Breast epithelium (tissue), 4 donors: ENCODE measurements at places on chromosomes 1 and 21. TPM values are rescaled to one million over a fixed set of nuclear protein-coding genes. Genes with fewer than 3 reads are reported as not detected.

Gene EIF2D
- 68.6 TPM for total RNA-seq

Gene KRTAP12-4
- not detected for total RNA-seq

Gene B3GALT2
- 0.32 TPM for total RNA-seq

Gene CYP4X1
- 32.6 TPM for total RNA-seq

Gene CASZ1
- total RNA-seq: 39.1 TPM

Gene GOLT1A
- 4.6 TPM for total RNA-seq

Gene SH2D1B
- 0.33 TPM for total RNA-seq

Gene KRTAP21-2
- total RNA-seq: not detected

Gene MCOLN3
- 2.9 TPM for total RNA-seq

Gene CRP
- not detected for total RNA-seq

Gene BEST4
- not detected for total RNA-seq

Gene CACNA1S
- not detected for total RNA-seq

Gene PGLYRP3
- not detected for total RNA-seq

Gene BCL2L15
- 0.48 TPM for total RNA-seq

Gene FCGR3A
- 12.9 TPM for total RNA-seq

Gene PRAMEF4
- not detected for total RNA-seq

Gene LIN28A
- total RNA-seq: not detected

Gene ARTN
- total RNA-seq: 1.8 TPM

Gene ALX3
- 0.66 TPM for total RNA-seq

Gene PRAMEF13
- not detected for total RNA-seq

Gene ACOT11
- 1.8 TPM for total RNA-seq

Gene EDN2
- total RNA-seq: 2.3 TPM

Gene UQCRHL
- total RNA-seq: 1.2 TPM

Gene CCDC30
- 15.4 TPM for total RNA-seq

Gene FMN2
- total RNA-seq: 4.2 TPM

Gene CDC7
- 4.9 TPM for total RNA-seq

Gene HFM1
- total RNA-seq: 4.6 TPM

Gene VSIG8
- 0.15 TPM for total RNA-seq

Gene ZNF593OS
- total RNA-seq: not detected

Gene DYNLT4
- total RNA-seq: 0.80 TPM

Gene PLA2G2F
- not detected for total RNA-seq

Gene GJA9
- not detected for total RNA-seq

Gene ACTL8
- total RNA-seq: not detected

Gene CAPN8
- 0.32 TPM for total RNA-seq

Gene STK40
- 26.2 TPM for total RNA-seq

Gene PTPRF
- 149 TPM for total RNA-seq
